CD4-positive, alpha-beta memory T cell (primary cell): ENCODE measurements at places on chromosomes 3 and 15. TPM values are rescaled to one million over a fixed set of nuclear protein-coding genes. Genes with fewer than 3 reads are reported as not detected.

The GOLGA6B gene
- polyA plus RNA-seq = not detected

The CCR3 gene
- not detected for polyA plus RNA-seq

The TNIK gene
- polyA plus RNA-seq = 14.6 TPM

The CCR1 gene
- 0.10 TPM for polyA plus RNA-seq

The NOX5 gene
- not detected for polyA plus RNA-seq

The BOC gene
- polyA plus RNA-seq = not detected

The NR1I2 gene
- polyA plus RNA-seq = 0.46 TPM

The TIPIN gene
- polyA plus RNA-seq = 5.0 TPM

The CTNNB1 gene
- 65.9 TPM for polyA plus RNA-seq
